ENCODE measurements at places on chromosomes 6 and 20. TPM values are rescaled to one million over a fixed set of nuclear protein-coding genes. Genes with fewer than 3 reads are reported as not detected.

LGSN gene
- not detected for total RNA-seq

C6orf15 gene
- not detected for total RNA-seq

- DNase-seq: no peak
Measured at GRCh38 chr6:21149470-21149869, 444.1 kb upstream of the SOX4 start.

DNA sequence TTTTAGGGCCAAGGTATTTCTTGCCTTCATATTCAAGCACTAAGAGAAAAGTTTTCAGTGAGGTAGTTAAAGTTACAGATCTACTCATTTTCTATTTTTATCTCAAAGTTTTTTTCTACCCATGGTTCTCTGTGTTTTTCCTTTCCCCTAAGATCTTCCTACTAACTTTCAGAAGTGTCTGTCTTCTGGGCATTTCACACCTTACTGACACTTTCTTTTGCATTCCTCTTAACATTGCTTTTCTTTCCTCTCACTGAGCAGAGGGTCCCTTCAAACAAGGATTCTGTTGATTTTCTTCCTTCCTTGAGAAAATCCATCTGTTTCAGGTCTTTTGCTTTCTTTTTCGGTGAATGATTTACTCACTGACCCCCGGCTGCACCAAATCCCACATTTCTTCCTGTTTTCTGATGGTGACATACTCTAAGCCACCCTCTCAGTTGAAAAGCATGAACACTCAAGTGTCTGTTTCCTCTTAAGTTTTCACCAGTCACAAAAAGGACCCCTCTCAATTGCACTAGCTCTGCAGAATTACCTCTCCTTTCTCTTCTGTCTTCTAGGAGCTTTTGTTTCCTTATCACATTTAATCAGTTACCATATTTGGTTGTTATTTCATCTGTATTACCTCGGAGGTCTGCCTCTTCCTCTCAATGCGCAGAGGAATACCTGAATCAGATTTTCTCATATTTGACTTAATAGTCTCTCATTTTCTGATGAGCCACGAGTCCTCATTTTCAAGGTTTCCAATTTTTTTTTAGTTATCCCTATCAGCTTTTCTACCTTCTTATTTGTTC lies 73.5 kb upstream of the RNF217 start:
- no peak for DNase-seq

DNA sequence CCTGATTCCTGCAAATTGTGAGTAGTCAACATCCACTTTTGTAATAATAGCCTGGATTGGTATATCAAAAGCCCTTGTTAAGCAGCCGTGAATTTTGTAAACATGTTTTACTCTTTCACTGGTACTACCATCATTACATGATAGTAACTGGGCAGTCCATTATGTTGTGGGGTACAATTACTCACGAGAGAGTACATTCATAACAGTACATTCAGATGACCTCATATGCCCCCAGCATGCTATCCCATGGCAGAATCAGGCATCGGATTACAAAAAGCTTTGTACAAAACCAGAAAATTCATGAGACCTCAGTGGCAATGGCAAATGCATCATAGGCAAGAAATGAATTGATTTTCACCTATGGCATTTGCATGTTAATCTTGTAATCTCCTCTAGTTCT lies 166.2 kb downstream of the EPM2A start:
- no peak for DNase-seq

GRCh38 chr6:4844108-4844507 lies 67.9 kb downstream of the CDYL start:
- peak; percentile 35 for DNase-seq

- no peak for DNase-seq
Measured at GRCh38 chr6:17054647-17055046, 47.2 kb upstream of the STMND1 start.

- DNase-seq: peak; percentile 39
Measured at GRCh38 chr6:137978252-137978896, 111.3 kb downstream of the TNFAIP3 start.

GRCh38 chr6:31737991-31738979 lies 1.5 kb upstream of the MSH5 start:
- peak; percentile 83 for DNase-seq

- no peak for DNase-seq
Measured at GRCh38 chr6:162965366-162965765, 237.6 kb downstream of the PACRG start.

Measured in activated CD8-positive, alpha-beta T cell treated with anti-CD3 and anti-CD28 coated beads for 36 hours (primary cell).